ENCODE measurements at places on chromosomes 1 and 21.

DNA sequence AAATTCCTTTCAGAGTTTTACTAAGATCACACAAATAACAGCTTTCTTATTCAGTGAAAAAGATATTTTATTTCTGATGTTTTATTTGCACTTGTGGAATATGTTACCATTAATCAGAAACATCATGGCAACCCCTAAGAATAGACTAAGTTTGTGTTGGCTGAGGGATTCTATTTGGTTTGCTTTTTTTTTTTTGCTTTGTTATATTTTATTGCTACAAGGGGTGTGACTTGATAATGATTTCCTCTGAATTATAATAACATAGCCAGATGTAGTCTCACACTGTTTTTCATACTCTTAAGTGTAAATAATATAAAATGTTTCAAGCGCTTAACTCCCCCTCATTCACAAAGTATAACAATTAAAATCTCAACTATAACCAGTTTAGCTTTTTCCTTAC lies 20.0 kb downstream of the GLRX2 start:
- DNase-seq: no peak

GRCh38 chr1:83694449-83694848 lies 304.5 kb downstream of the TTLL7 start:
- DNase-seq: no peak

DNA sequence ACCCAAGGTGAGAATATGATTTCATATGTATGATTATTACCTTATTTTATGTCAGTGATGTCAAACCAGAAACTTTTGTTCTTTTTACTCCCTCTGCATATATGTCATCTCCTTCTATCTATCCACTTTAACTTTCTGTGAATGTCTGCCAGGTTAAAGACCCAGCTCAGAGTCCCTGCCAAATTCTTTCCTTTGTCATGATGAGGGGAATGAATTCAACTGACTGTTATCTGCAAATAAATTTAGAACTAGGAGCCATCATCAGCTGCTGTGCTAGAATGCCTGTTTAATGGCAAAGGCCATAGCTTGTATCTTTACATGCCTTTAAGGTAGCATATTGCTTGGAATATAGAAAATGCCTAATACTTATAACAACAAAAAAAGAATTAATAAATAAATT lies 815.6 kb upstream of the NEGR1 start:
- DNase-seq: no peak

DNA sequence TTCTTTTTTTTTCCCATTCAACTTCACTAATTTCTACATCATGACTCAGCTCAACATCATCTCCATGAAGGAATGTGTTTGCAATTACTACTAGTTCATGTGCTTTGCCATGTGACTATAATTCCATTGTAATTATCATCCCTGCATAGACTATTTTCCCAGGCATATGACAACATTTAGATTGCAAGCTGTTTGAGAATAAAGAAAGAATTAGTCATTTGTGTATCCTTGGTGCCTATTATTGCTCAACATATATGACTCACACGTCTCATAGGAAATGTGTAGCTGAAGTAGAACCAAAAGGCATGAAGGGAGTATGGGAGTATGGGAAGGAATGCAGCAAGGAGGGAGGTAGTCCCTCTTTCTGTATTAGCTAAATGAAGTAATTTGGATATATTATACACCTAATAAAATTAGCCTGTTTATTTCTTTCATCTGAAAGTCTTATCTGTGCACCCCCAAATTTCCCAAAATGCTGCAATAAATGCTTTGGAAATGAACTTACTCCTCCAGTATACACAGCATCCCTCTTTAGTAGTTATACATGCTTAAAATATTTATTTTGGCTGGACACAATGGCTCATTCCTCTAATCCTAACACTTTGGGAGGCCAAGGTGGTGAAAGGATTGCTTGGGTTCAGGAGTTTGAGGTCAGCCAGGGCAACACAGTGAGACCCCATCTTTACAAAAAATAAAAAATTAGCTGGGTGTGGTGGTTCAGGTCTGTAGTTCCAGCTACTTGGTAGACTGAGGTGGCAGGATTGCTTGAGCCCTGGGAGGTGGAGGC lies 316.9 kb upstream of the ADGRL4 start:
- DNase-seq: no peak

- DNase-seq: no peak
These were observed 16.6 kb upstream of the DR1 start for GRCh38 chr1:93328809-93329760.

DNA sequence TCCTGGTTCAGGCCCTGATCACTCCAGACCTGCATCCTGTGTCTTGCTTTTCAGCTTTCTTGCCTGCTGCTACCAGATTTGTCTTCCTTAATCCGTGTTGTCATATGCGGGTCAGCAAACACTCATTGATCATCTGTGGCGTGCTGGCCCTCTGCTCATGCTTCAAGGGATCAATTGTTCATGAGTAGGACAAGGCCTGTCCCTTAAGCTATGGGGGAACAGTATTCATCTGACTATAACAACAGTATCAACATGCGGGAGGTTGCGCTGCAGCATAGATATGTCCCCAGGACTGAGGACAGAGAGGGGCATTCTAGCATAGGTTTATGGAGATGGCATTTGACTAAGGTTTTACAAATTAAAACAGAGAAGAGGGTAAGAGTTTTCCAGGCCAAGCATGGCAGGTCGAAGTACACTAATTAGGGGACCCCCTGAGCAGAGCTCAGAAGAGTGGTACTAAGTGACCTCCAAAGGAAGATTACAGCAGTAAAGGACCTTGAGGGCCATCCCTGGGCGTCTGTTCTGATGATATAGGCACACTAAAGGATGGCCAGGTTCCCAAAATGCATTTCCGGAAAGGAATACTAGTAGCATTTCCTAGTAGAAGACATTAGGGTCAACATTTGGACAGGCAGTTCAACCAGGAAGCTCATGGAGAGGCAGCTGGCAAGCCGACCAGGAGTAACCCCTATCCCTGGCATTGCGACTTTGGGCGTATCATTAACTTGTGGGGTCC lies 811 bp upstream of the ZNF672 start:
- DNase-seq: peak; percentile 22

DNA sequence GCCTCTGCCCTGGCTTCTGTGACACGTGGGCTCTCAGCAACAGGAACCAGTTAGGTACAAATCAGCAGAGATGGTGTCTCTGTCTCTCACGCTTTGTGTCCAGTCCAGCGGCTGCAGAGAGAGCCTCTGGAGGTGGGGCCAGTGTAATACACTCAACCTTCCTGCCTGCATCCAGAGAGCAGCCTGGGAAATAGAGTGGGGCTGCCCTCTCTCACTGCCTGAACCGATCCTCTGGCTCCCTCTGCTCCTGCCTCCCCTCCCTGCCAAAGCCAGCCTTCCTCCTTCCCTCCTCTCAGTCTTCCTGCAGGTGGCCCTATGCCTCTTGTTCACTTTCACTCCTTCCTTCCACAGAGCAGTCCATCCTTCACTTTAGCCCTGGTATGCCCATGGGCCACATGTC lies at the start of gene ZNF648:
TSS of gene ZNF648 (minus strand) at position 119 of the 400 bp plus-strand sequence. CDS start 3,702 bp downstream, outside the sequence.
- no peak for DNase-seq

- no peak for DNase-seq
These were observed 112.6 kb downstream of the SEC16B start for GRCh38 chr1:177857285-177857684.

DNA sequence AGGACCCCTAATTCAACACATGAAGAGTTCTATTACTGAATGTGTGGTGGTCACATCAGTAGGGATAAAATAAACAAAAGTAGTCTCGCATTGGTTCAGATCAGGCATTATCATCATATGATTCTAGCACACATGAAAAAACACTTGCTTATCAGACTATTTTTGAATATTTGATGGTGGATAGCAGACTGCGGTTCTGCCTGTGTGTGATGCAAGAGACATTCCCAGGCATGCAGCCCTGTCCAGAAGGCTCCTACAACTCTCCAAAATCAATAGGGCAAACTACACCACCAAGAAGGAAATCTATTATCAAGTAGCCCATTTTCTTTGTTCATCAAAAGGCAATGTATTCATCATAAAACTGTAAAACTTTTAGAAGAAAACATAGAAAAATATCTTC lies 304.7 kb downstream of the DUSP10 start:
- DNase-seq: no peak

DNA sequence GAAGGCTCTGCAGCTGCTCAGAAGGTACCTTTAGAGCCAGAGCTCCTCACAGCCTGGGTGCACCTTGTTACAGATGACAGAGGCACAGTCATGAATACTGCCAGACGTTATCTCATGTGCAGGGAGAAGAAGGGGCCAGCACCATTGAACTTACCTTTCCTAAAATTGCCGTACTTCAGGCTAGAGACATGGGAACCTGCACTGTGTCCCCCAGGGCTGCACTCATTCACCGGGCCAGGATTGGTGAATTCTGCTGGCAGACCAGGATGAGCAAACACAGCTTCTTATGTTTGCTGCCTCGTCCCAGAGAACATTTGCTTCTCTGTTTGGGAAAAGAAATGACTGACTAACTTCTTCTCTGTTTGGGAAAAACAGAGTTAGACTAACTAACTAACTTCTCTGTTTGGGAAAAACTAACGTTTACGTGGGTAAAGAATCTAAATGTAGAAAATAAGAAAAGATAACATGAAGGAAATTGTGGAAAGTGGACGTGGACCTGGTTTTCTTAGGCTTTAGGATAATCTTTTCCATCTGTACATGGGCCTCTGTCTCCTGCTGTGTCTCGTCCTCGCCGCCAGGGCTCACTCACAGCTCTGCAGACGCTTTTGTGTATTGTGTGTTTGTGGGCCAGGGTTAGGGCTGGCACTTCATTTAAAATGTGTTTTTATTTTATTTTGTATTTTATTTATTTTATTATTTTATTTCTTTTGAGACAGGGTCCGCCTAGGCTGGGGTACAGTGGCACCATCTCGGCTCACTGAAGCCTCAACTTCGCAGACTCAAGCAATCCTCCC lies 9.9 kb downstream of the OBSCN start:
- no peak for DNase-seq
